Calu3 (cell line): ENCODE measurements at places on chromosomes 16 and 17. TPM values are rescaled to one million over a fixed set of nuclear protein-coding genes. Genes with fewer than 3 reads are reported as not detected.

DNA sequence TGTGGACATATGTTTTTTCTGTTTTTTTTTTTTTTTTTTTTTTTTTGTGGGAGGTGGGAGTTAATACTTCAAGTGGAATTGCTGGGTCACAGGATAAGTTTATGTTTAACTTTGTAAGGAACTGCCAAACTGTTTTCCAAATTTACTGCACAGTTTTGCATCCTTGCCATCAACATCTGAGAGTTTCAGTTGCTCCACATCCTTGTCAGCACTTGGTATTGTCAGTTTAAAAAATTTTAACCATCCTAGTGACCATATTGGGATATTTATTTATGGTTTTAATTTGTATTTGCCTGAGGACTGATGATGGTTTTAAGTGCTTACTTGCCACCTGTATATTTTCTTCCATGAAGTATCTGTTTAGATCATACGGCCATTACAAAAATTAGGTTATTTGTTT is 34.0 kb upstream of the IRF8 start:
- peaks cover 29% of the 10 kb centered on the region for H3K27me3 ChIP-seq
- no peak overlapping the region for H3K27ac ChIP-seq
- no peak for DNase-seq
- no peaks in the 10 kb centered on the region for H3K4me1 ChIP-seq

- H3K27me3 ChIP-seq = no peaks in the 10 kb centered on the region
- no peak overlapping the region for H3K4me3 ChIP-seq
- no peaks in the 10 kb centered on the region for H3K36me3 ChIP-seq
- no peak for DNase-seq
Observed at GRCh38 chr16:25941800-25942499, 250.2 kb downstream of the HS3ST4 start.

DNA sequence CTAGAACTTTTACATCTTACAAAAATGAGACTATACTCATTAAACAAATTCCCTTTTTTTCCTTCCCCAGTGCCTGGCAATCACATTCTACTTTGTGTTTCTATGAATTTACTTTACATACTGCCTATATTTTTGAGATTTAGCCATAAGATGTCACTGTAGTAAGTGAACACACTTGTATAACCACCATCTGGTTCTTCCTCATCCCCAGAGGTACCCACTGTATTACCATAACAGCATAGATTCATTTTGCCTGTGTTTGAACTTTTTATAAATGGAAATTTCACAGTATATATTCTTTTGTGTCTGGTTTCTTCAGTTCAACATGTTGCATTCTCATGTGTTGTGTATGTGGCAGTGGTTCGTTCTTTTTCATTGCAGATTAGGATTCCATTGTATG is 15.8 kb downstream of the CYB5B start:
- no peaks in the 10 kb centered on the region for H3K27me3 ChIP-seq
- H3K36me3 ChIP-seq = peaks cover 28% of the 10 kb centered on the region
- no peak overlapping the region for H3K27ac ChIP-seq
- H3K4me3 ChIP-seq = no peak overlapping the region
- no peak for DNase-seq

GRCh38 chr16:77213542-77214106 is 14.4 kb downstream of the SYCE1L start:
- H3K27me3 ChIP-seq = no peaks in the 10 kb centered on the region
- DNase-seq = peak; percentile 32
- peak overlapping the region; percentile 9 for H3K27ac ChIP-seq
- H3K36me3 ChIP-seq = peaks cover 22% of the 10 kb centered on the region

- peak overlapping the region; percentile 85 for H3K27ac ChIP-seq
- H3K36me3 ChIP-seq = peaks cover 57% of the 10 kb centered on the region
- no peaks in the 10 kb centered on the region for H3K27me3 ChIP-seq
- H3K4me3 ChIP-seq = peak overlapping the region; percentile 82
- peak; percentile 63 for DNase-seq
- peaks cover 9% of the 10 kb centered on the region for H3K4me1 ChIP-seq
Observed at GRCh38 chr16:71894229-71894920, 956 bp upstream of the IST1 start.

GRCh38 chr17:77849239-77849638 is 109.3 kb upstream of the TNRC6C start:
- DNase-seq = no peak
- H3K4me1 ChIP-seq = no peaks in the 10 kb centered on the region
- no peak overlapping the region for H3K4me3 ChIP-seq

DNA sequence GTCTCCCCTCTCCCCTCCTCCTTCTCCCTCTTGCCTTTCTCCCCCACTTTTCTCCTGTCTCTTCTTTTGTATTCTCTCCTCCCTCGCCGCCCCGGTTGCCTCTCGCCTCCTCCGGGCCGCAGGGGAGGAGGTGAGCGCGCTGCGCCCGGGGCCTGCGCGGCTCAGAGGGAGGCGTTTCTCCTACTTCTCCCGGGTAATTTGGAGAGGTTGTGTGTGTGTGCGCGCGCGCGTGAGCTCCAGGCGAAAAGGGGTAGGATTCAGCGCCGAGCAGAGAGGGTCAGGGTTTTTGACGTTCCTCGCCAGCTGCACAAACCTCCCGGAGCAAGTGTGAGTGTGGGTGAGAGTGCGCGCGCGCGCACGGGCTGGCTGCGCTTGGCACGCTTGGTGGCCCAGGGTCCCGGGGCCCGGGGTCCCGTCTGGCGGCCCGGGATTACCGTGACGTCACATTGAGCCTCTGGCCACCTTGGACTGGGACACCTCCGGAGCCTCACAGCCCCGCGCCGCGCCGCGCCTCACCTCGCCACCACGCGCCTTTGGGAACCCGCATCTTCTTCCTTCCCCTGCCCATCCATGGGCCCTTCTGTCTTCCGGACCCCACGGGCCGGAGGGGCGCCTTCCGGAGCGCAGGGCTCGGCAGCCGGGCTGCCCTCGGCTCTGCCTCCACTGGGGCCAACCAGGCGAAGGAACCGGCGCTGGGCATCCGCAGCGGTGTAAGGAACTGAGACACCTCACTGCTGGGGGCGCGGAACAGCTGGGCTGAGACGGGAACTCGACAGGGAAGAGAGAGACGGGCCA is 479 bp downstream of the IRX6 start:
- no peak overlapping the region for H3K27ac ChIP-seq
- DNase-seq = no peak
- H3K27me3 ChIP-seq = peaks cover 16% of the 10 kb centered on the region
- H3K4me1 ChIP-seq = no peaks in the 10 kb centered on the region

DNA sequence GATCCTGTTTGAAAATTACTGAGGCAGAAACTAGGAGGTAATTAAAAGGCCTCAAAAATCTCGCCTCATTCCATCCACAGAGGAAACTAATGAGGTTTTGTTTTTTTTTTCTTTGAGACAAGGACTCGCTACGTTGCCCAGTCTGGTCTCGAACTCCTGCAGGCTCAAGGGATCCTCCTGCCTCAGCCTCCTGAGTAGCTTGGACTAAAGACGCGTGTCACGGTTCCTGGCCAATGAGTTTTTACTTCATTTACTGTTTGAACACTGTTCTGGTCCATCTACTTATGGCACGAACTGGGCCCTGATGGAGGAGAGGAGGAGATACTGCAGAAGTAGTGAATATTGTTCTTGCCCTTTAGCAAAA is 600 bp upstream of the BLTP2 start:
- peak overlapping the region; percentile 33 for H3K27ac ChIP-seq
- no peaks in the 10 kb centered on the region for H3K27me3 ChIP-seq
- DNase-seq = no peak

- no peak overlapping the region for H3K27ac ChIP-seq
- peaks cover 9% of the 10 kb centered on the region for H3K4me1 ChIP-seq
- no peak for DNase-seq
- no peaks in the 10 kb centered on the region for H3K27me3 ChIP-seq
Observed at GRCh38 chr16:399340-400019, 2.2 kb upstream of the DECR2 start.

- H3K27ac ChIP-seq = peak overlapping the region; percentile 99
- H3K27me3 ChIP-seq = peaks cover 2% of the 10 kb centered on the region
- peak overlapping the region; percentile 89 for H3K4me3 ChIP-seq
- peaks cover 7% of the 10 kb centered on the region for H3K4me1 ChIP-seq
Observed at GRCh38 chr16:29862383-29862883, 593 bp downstream of the CDIPT start.

DNA sequence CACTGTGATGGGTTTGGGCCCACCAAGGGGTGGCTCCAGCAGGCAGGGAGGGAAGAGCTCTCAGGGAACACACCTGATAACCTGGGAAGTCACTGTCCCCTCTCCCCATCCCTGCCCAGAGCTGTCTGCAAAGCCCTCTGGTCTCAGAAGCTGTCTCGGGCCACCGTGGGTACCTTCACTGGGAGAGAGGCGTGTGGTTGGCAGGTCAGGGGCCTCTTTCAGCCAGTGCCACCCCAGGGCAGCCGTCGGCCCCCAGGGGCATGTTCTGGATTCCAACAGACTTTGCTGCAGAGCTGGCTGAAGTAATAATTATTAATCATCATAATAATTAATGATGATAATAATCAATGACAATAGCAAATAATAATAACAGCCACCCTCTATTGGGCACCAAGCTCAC is 21.1 kb downstream of the MGAT5B start:
- H3K4me3 ChIP-seq = no peak overlapping the region
- H3K4me1 ChIP-seq = no peaks in the 10 kb centered on the region
- peaks cover 58% of the 10 kb centered on the region for H3K27me3 ChIP-seq
- no peak overlapping the region for H3K27ac ChIP-seq

DNA sequence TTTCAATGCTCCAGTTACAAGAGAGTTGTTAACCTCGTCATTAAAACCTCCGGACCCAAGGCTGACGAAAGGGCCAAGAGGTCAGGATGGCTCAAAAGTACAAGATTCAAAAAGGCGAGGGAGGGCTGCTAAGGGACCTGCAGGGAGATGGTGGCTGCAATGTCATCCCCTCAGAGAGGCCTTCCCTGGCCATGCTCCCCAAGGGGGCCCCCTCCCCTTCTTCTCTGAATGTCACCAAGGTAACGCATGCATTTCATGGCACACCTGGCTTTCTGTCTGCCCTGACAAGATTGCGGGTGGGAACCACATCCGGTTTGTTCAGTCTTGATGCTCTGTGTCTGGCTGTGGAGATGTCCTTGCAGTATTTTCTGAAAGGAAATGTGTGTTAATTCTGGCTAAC is 89.9 kb downstream of the C16orf78 start:
- no peak overlapping the region for H3K4me3 ChIP-seq
- no peak for DNase-seq
- H3K36me3 ChIP-seq = no peaks in the 10 kb centered on the region
- peaks cover 91% of the 10 kb centered on the region for H3K27me3 ChIP-seq

GRCh38 chr16:47142486-47142820 is 1.3 kb downstream of the NETO2 start:
- no peak for DNase-seq
- no peaks in the 10 kb centered on the region for H3K27me3 ChIP-seq
- H3K4me3 ChIP-seq = peak overlapping the region; percentile 94
- H3K36me3 ChIP-seq = peaks cover 36% of the 10 kb centered on the region

DNA sequence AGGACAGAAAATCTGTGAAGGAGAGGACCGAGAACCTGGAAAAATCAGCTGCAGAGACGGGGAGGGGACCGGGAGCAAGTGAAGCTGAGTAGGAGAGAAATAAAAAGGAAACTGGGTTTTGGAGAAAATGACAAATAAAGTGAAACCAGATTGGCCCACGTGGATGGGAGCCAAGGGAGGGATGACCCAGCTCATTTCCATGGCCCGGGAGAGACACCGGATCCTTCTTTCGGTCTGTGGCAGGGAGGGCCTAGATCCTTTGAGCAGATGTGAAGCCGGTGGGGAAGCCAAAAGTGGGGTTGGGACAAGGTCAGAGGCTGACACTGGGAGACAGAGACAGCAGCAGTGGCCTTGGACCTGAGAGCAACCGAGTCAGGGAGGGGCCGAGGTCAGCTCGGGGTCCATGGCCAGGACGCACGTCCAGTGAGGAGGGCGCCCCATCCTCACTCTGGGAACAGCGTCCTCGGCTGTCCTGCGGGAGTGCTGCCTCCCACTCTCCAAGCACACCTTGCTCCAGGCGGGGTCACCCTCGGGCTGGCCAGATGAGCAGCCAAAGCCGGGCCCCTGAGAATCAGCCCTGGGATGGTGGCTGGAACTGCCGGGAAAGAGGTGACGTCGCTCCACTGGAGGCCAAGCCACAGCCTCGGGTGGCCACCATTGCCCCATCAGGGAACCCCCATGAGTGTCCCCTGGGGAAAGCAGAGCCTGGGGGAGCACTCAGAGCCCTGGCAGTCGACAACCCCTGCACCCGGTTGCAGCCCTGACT is 50.8 kb upstream of the CDR2 start:
- H3K27me3 ChIP-seq = no peaks in the 10 kb centered on the region
- no peak overlapping the region for H3K27ac ChIP-seq
- no peaks in the 10 kb centered on the region for H3K4me1 ChIP-seq
- H3K36me3 ChIP-seq = peaks cover 53% of the 10 kb centered on the region

- no peak overlapping the region for H3K27ac ChIP-seq
- H3K27me3 ChIP-seq = no peaks in the 10 kb centered on the region
- H3K4me3 ChIP-seq = no peak overlapping the region
- peaks cover 17% of the 10 kb centered on the region for H3K36me3 ChIP-seq
- DNase-seq = no peak
Observed at GRCh38 chr16:87974178-87974577, 22.9 kb downstream of the BANP start.

DNA sequence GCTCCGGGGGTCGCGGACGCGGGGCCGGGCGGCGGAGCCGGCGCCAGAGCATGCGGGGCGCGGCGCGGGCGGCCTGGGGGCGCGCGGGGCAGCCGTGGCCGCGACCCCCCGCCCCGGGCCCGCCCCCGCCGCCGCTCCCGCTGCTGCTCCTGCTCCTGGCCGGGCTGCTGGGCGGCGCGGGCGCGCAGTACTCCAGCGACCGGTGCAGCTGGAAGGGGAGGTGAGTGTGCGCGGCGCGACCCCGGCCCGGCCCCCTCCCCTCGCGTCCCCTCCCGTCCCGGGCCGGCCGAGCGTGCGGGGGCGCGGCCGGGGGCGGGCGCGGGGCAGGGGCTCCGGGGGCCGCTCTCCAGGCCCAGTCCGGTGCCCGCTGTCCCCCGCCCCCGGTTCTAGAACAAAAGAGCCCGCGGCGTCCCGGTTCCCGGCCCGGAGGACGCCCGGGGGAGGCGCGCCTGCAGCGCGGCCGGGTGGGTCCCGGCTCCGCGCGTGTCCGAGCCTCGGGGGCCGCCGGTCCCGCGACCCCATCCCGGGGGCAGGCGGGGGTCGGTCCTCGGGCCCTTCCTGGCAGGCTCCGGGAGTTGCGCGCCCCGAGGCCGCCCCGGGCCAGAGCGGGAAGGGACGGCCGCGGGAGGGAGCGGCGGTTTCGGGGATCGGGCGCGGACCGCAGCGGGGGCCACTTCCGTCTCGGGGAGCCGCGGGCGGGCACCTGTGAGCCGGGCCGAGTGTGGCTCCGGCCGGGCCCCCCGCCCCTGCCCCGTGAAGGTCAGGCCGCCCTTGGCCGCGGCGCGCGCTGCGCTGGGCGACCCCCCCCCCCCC is 563 bp downstream of the METRNL start:
- H3K4me3 ChIP-seq = peak overlapping the region; percentile 53
- DNase-seq = no peak
- H3K4me1 ChIP-seq = peaks cover 42% of the 10 kb centered on the region

GRCh38 chr16:28823873-28824716 is 1.3 kb downstream of the ATXN2L start:
- no peaks in the 10 kb centered on the region for H3K27me3 ChIP-seq
- peaks cover 42% of the 10 kb centered on the region for H3K4me1 ChIP-seq
- H3K27ac ChIP-seq = peak overlapping the region; percentile 96

The ANKFN1 gene
- total RNA-seq = not detected in 2 replicates

The CES1 gene
- 0.78 and 0.86 TPM in 2 replicates for total RNA-seq

The PPL gene
- 75.0 and 104 TPM in 2 replicates for total RNA-seq

The CRYBA1 gene
- total RNA-seq = not detected in 2 replicates

The ANKS4B gene
- 3.2 and 5.5 TPM in 2 replicates for total RNA-seq

The SLFN5 gene
- total RNA-seq = 104 and 141 TPM in 2 replicates

The TEKT1 gene
- not detected in 2 replicates for total RNA-seq

The ACSM3 gene
- 49.5 and 65.0 TPM in 2 replicates for total RNA-seq

The HSD3B7 gene
- 25.3 and 29.2 TPM in 2 replicates for total RNA-seq

The HS3ST4 gene
- not detected in 2 replicates for total RNA-seq

The SSTR5 gene
- total RNA-seq = not detected in 2 replicates

The RAMP2 gene
- total RNA-seq = not detected in 2 replicates

The PPM1E gene
- total RNA-seq = 0.07 and 0.09 TPM in 2 replicates
